Naive thymus-derived CD4-positive, alpha-beta T cell (primary cell): ENCODE measurements at places on chromosomes 11 and 22.

GRCh38 chr11:40306938-40307548 lies 1152.4 kb downstream of the LRRC4C start:
- H3K4me1 ChIP-seq, result no peaks in the 10 kb centered on the region
- no peaks in the 10 kb centered on the region for H3K36me3 ChIP-seq
- H3K4me3 ChIP-seq, result no peak overlapping the region

DNA sequence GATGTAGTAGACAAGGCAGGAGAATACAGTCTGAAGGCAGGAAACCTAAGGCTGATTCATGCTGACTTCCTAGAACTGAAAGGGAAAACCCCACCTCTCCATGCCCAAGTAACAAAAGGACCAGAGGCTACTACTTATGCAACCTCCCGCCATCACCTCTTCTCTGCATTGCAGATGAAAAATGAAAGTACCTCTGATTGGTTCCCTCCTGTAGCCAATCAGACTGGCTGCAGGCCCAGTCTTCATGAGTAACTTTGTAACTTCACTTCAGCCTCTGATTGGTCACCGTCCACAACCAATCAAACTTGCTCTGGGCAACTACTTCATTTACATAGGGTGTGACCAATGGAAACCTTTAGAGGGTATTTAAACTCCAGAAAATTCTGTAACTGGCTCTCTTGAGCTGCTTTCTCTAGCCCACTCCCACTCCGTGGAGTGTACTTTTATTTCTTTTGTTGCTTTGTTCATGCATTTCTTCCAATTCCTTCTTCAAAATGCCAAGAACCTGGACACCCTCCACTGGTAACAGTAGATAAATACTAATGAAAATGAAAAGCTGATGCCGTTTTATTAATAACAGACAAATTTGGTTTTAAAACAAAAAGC lies 5.2 kb upstream of the MAP6 start:
- H3K4me1 ChIP-seq, result no peaks in the 10 kb centered on the region
- H3K27ac ChIP-seq, result no peak overlapping the region
- H3K4me3 ChIP-seq, result no peak overlapping the region
- DNase-seq, result peak; percentile 28
- no peaks in the 10 kb centered on the region for H3K36me3 ChIP-seq
- H3K27me3 ChIP-seq, result peaks cover 6% of the 10 kb centered on the region

DNA sequence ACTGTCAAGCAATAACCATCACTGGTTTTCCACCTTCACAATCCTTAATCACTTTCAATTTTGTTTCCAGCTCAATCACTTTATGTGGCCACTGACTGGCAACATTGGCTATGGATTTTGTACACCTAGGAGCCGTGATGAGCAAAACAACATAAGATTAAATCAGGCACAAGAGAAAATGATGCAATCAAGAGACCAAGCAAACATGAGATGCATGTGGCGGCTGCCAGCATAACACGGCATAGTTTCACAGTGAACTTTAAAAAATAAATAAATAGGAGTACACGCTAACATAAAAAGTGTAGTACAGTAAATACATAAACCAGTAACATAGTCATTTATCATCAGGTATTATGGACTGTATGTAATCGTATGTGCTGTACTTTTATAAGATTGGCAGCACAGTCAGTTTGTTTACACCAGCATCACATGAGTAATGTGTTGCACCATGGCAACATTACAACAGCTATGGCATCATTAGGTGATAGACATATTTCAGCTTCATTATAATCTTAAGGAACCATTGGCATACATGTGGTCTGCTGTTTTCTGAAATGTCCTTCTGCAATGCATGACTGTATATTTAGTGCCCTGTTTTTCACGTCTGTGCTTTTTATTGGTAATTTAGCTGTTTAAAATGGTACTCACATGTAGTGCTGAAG lies 83.3 kb upstream of the PRDM11 start:
- no peaks in the 10 kb centered on the region for H3K4me1 ChIP-seq
- H3K4me3 ChIP-seq, result no peak overlapping the region
- no peak for DNase-seq
- H3K27ac ChIP-seq, result no peak overlapping the region

- peaks cover 10% of the 10 kb centered on the region for H3K4me1 ChIP-seq
- peak overlapping the region; percentile 3 for H3K4me3 ChIP-seq
- no peak for DNase-seq
- H3K27ac ChIP-seq, result no peak overlapping the region
- no peaks in the 10 kb centered on the region for H3K27me3 ChIP-seq
Observed at GRCh38 chr22:48098921-48099245, 1336.4 kb downstream of the TBC1D22A start.

DNA sequence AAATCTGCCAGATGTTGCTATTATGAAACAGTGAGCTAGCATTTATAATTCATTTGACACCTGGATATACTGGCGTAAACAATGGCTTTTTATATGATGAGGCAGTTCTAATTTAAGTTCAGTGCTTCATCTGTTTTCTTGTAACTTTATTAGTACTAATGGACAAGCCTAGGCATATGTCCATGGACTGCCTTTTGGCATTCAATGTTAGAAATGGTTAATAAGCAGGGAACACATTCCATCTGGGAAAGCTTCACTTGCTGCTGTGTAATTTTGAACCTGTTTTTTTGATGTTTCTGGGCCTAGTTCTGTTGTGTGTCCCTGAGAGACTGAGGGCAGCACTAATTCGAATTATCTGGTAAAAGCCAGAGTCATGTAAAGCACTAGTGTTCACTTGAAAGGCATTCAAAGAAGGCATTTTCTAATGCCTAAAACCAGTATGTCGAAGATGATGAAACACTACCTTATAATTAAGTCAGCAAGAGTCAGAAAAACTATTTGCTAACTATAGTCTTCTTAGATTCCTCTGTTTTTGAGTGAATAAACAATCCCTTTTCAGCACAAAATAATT lies 138.5 kb downstream of the SWAP70 start:
- no peaks in the 10 kb centered on the region for H3K36me3 ChIP-seq
- no peak overlapping the region for H3K27ac ChIP-seq
- H3K27me3 ChIP-seq, result no peaks in the 10 kb centered on the region
- no peaks in the 10 kb centered on the region for H3K4me1 ChIP-seq

- H3K36me3 ChIP-seq, result no peaks in the 10 kb centered on the region
- H3K27ac ChIP-seq, result no peak overlapping the region
- no peak overlapping the region for H3K4me3 ChIP-seq
- no peaks in the 10 kb centered on the region for H3K27me3 ChIP-seq
- H3K4me1 ChIP-seq, result no peaks in the 10 kb centered on the region
Observed at GRCh38 chr22:43404673-43405385, 7.0 kb upstream of the MPPED1 start.
